ENCODE measurements at places on chromosomes 2 and 18. TPM values are rescaled to one million over a fixed set of nuclear protein-coding genes. Genes with fewer than 3 reads are reported as not detected.

DNA sequence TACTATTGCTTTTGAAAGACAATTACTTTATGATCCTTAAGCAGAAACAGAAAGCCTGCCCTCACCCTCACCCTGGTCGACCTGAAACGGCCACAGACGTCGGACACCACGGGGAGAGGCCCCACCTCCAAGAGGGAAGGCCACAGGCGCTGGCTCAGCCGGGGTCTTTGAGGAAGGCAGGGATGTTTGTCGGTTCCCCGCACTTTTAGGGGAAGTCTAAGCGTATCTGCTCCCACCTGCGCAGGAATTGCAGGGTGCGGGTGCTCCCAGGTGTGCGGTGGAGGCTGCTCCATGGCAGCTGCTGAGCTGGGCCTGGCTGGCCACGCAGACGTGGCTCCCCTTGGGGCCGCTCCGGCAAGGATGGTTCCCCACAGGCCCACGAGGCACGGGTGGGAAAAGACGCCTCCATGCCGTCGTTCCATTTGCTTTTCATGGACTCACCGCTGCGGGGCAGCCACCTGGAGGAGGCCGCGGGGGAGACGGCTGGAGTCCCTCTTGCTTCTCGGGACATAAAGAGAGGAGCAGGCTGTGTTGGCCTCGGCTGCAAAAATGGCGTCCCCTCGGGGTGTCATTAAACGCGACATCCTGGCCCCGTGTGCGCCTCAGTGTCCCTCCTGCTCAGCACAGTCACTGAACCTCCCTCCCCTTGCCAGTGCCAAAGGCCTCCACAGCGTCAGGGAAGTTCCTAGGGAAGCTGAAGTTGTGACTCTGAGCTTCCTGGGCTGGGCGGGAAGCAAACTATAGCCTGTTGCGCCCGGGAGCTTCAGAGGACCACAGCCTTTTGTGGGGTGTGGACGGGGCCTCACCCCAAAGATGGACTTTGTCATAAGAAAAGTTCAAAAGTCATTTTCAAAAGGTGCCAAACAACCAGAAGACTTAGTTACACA, 63.4 kb downstream of the NFATC1 start:
- H3K27ac ChIP-seq: no peak overlapping the region
- no peak overlapping the region for H3K4me3 ChIP-seq
- H3K27me3 ChIP-seq: no peaks in the 10 kb centered on the region
- peaks cover under 1% of the 10 kb centered on the region for H3K4me1 ChIP-seq
- no peak for DNase-seq

DNA sequence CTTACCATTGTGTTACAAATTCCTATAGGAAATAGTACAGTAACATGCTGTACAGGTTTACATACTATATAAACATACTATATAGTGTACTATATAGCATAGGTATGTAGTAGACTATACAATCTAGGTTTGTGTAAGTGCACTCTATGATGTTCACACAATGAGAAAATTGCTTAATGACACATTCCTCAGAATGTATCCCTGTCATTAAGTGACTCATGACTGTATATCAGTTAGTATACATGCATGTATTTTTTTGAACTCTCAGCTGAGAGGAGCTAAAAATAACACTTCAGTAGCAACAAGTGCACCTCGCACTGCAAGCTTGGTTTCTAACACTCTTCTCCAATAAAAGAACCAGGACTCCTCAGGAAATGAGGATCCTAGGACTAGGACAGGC, 19.5 kb upstream of the ASXL3 start:
- H3K4me1 ChIP-seq: no peaks in the 10 kb centered on the region
- no peaks in the 10 kb centered on the region for H3K36me3 ChIP-seq
- no peak overlapping the region for H3K4me3 ChIP-seq
- H3K27ac ChIP-seq: no peak overlapping the region
- no peaks in the 10 kb centered on the region for H3K27me3 ChIP-seq

DNA sequence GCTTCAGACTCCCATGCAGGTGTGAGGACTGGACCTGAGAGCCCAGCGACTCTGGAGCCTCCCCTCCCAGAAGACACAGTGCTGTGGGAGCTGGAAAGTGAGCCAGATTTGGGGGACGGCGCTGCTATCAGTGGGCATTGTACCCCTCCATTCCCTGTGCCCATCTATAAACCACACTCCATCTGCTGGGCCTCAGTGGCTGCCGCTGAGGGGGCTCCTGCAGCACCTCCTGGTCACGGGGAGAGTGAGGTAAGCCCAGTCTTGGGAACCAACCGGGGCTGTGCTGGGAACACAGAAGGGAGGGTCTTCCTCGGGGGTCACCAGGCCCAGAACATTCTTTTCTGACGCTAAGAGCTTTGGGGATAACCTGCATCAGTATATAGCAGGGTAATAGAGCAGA, 9.5 kb downstream of the PSD4 start:
- peaks cover 54% of the 10 kb centered on the region for H3K4me1 ChIP-seq
- H3K27ac ChIP-seq: no peak overlapping the region
- H3K4me3 ChIP-seq: no peak overlapping the region
- no peak for DNase-seq
- H3K27me3 ChIP-seq: no peaks in the 10 kb centered on the region
- H3K36me3 ChIP-seq: peaks cover 20% of the 10 kb centered on the region

GRCh38 chr2:155975734-155976133, 356.8 kb downstream of the NR4A2 start:
- no peaks in the 10 kb centered on the region for H3K27me3 ChIP-seq
- H3K27ac ChIP-seq: no peak overlapping the region
- H3K36me3 ChIP-seq: no peaks in the 10 kb centered on the region
- H3K4me3 ChIP-seq: no peak overlapping the region
- no peaks in the 10 kb centered on the region for H3K4me1 ChIP-seq

LHCGR gene
- not detected for total RNA-seq

CCDC178 gene
- not detected for total RNA-seq

MGAT5 gene
- total RNA-seq: 81.8 TPM

SP5 gene
- not detected for total RNA-seq

NTSR2 gene
- not detected for total RNA-seq

UGT1A1 gene
- total RNA-seq: not detected

Data from T-cell (primary cell).